ENCODE measurements at places on chromosomes 6 and 20. TPM values are rescaled to one million over a fixed set of nuclear protein-coding genes. Genes with fewer than 3 reads are reported as not detected.

The ASIP gene
- total RNA-seq, result not detected

The OR2J3 gene
- not detected for total RNA-seq

The NRSN1 gene
- not detected for total RNA-seq

The ZNF451 gene
- total RNA-seq, result 70.7 TPM

The NKAPL gene
- 1.9 TPM for total RNA-seq

The ARG1 gene
- total RNA-seq, result not detected

The RRAGD gene
- total RNA-seq, result 0.37 TPM

The DEFB115 gene
- total RNA-seq, result not detected

The CALHM4 gene
- total RNA-seq, result not detected

The TPMT gene
- 24.0 TPM for total RNA-seq

The DUSP15 gene
- not detected for total RNA-seq

The GJA10 gene
- not detected for total RNA-seq

The SLC32A1 gene
- not detected for total RNA-seq

The IYD gene
- total RNA-seq, result not detected

The SLC17A1 gene
- total RNA-seq, result not detected

The ZFP57 gene
- total RNA-seq, result 0.69 TPM

The TP53TG5 gene
- not detected for total RNA-seq

The GDAP1L1 gene
- not detected for total RNA-seq

The TRIM10 gene
- total RNA-seq, result not detected

The RBL1 gene
- total RNA-seq, result 11.4 TPM

The NMBR gene
- total RNA-seq, result not detected

The MEA1 gene
- 48.2 TPM for total RNA-seq

The ZNF184 gene
- 7.2 TPM for total RNA-seq

The TSPO2 gene
- total RNA-seq, result not detected

The CST3 gene
- 317 TPM for total RNA-seq

The BTNL2 gene
- total RNA-seq, result not detected
